Stimulated activated CD4-positive, alpha-beta T cell treated with anti-CD3 and anti-CD28 coated beads, TNF-alpha, amount 100 ng/mL, for 1 hour (primary cell): ENCODE measurements at places on chromosomes 6 and 20.

DNA sequence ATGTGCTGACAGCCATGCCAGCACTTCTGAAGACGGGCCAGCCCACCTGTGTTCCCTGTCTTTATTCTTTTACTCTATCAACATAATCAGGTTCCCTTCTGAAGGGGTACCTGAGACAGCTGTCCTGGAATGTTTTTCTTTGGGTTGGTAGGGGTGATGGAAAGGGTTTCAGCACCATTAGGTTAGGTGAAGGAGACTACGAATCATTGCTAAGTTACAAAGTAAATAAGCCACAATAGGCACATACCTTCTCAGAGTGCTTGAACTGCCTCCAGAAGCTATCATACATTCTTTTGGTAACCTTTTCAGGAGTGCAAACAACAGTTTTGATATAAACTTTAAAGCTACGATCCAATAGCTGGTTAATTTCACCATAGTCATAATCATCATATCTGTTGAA lies 106.3 kb downstream of the SESN1 start:
- DNase-seq, result no peak

GRCh38 chr6:147506704-147507114 lies 1.8 kb upstream of the SAMD5 start:
- DNase-seq, result no peak

DNA sequence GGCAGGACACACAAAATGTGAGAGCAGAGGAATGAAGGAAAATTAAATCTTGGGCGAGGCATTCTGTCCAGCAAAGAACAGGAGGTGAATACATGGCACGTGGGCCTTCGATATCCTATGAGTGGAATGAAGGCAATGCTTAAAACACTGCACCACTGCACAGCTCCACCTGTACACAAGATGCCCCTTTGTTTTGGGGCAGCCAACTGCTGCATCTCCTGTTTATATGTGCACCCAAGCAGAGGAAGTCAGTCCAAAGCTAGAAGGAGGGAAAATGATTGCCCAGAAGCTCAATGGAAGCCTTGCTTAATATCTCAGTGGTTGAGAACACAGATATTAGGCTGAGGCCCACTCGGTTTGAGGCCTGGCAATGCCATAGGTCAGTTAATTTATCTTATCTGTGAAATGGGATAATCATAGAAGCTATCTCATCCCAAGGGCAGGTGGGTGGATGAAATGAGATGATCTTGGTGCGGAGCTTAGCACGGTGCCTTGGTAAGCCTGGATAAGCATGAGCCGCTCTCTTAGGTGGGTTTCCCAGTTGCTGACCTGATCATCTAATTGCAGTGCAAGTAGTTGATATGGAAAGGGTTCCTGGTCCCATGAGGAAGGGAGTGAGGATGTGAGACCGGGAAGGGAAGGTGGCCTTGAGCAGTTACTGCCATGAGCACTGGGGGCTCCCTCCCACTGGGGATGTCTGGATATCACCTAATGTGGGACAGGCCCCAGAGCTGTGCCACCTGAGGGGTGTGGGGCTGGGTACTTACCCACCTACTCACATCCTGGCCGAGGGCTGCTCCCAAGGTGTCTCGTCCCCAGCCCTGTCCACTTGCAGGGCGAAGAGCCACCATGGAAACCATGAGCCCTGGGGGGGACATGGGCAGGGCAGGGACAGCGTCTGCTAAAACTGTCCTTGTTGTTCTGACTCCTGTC lies 9.9 kb downstream of the BANF2 start:
- no peak for DNase-seq

GRCh38 chr6:130105996-130106704 lies 87.8 kb downstream of the L3MBTL3 start:
- DNase-seq, result no peak

DNA sequence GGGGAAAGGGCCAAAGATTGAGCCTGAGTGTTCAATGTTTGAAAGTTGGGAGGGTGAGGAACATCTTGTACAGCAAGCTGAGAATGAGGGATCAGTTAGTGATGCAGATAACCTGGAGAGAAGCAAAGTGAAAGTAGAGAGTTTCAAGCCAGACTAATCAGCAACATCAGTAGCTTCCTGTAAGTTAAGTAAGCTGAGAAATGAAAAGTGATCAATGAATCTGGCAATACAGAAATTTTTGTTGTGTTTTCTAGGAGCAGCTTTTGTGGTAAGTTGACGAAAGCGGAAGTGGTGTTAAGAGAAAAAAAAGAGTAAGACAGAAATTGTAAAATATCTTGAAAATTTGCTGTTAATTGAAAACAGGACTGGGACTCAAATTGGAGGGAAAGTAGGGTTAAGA lies 855.5 kb upstream of the MAP3K7 start:
- DNase-seq, result no peak

DNA sequence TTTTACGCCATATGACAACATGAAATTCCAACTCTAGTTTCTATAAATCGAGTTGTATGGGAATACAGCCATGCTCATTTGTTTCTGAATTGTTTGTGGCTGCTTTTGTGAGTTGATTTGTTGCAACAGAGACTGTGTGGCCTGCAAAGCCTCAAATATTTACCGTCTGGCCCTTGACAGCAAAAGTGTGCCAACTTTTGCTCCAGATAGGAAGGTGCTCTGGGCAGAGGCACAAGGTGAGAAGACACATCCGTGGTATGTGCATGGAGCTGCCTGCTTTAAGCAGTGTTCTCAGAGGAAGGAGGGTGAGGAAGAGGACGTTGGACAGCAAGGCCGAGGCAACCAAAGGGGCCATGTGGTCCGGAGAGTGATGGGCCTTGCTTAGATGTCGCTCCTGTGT lies 57.4 kb downstream of the IYD start:
- no peak for DNase-seq

DNA sequence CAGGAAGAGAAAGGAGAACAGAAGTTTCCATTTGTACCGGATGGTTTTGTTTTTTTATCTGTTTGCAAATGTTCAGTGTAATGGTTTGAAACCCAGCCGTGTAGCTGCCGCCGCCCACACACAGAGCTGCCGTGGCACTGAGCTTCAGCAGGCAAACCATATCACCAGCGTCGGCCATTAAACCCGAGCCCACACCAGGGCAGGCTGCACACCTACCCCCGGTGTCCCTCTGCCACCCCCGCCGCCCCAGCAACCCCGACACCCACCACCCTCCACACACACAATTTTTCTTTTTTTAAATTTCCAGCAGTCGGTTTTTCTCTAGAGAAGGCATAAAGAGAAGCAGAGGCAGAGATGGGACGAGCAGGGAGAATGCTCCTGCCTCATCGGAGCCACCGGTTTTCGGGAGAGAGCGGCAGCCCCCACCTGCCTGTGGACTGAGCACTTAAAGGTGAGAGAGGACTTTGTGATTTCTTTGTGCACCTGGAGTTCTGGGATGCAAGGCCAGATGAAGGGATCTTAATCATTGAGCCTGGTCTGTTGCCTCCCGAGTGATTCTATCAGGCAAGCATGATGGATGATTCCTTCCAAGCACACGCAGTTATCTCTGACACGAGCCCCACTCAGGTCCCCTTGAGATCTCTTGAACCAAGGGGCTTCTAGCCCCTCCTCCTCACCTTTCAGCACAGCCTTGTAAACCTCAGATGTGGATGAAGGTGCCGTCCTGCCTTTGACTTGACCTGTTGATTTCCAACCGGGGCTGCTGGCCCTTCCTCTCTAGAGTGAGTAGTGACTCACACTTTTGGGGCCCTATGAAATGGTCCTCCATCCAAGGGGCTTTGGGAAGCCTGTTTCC lies 17.5 kb upstream of the ZNF831 start:
- no peak for DNase-seq

- no peak for DNase-seq
Measured at GRCh38 chr6:145148776-145149175, 586.5 kb downstream of the EPM2A start.
